ENCODE measurements at places on chromosomes 2 and 18.
A peak's percentile ranks its signal among the peaks of the same experiment; 100 is the strongest.

DNA sequence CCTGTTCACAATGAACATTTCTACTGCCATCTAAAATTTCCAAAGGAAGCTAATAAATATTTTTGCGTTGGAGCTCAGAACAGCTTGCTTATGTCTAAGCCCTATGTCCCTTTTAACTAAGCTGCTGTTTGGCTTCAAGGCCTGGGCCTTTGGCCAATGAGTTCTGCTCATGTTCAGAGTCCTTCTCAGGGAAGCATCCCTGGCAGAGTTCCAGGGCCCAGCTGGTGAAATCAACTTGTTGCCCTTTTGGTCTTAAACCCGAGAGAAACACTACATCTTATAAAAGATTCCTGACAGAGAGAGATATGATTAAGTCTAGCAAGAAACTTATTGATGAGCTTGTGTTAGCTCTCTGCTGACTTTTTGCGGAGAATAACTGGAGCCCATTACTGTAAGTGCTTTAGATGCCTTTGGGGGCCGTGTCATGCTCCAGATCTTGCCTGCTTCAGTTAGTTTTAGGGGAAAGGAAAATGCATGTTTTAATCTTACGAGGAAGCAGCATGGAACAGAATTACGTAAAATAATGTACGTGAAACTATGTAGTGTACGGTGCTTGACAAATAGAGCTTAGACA, 102.5 kb upstream of the NOSTRIN start:
- H3K27ac ChIP-seq = no peak overlapping the region
- DNase-seq = no peak
- H3K36me3 ChIP-seq = peaks cover 12% of the 10 kb centered on the region
- H3K4me3 ChIP-seq = no peak overlapping the region

- peaks cover 6% of the 10 kb centered on the region for H3K36me3 ChIP-seq
- no peaks in the 10 kb centered on the region for H3K27me3 ChIP-seq
- peak overlapping the region; percentile 88 for H3K4me3 ChIP-seq
- DNase-seq = no peak
- peak overlapping the region; percentile 85 for H3K27ac ChIP-seq
- peaks cover 30% of the 10 kb centered on the region for H3K4me1 ChIP-seq
These were observed 810 bp upstream of the RBFA start for GRCh38 chr18:80033181-80034067.

GRCh38 chr2:69538872-69539548, 101.8 kb upstream of the NFU1 start:
- no peaks in the 10 kb centered on the region for H3K27me3 ChIP-seq
- H3K36me3 ChIP-seq = peaks cover 39% of the 10 kb centered on the region
- no peak for DNase-seq
- no peak overlapping the region for H3K4me3 ChIP-seq

DNA sequence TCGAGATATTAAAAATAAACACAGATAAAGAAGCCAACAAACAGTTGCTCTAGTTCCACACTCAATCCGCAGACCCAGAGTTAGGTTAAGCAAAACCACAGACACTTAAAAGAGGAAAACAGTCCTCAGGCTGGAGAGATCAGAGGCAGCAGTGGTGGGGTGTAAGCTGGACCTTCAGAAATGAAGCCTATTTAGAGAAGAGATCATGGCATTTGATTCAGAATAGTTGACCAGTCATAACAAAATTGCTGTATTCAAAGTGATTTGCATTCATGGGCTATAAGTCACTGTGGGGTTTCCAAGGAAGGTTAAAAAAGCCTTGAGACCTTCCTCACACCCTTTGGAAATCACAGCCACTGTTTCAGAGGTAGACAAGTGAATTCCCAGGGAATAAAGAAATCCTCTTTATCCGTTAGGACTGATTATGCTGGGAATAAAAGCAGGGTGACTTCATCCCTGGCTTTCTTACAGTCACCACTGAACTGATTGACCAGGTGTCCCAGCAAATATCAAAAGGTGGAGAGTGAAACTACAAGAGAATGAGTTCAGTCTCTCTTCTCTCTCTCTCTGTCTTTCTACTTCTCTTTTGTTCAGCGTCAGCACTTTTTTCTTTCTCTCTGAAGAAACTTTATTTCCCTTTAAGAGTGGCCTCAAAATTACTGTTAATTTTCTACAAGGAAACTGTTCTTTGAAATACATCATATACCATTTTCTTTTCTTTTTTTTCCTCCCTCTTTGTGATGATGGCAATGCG, 171.8 kb upstream of the PIK3C3 start:
- H3K4me1 ChIP-seq = no peaks in the 10 kb centered on the region
- no peak overlapping the region for H3K27ac ChIP-seq
- H3K27me3 ChIP-seq = peaks cover 6% of the 10 kb centered on the region
- no peak for DNase-seq
- H3K36me3 ChIP-seq = no peaks in the 10 kb centered on the region
- no peak overlapping the region for H3K4me3 ChIP-seq

DNA sequence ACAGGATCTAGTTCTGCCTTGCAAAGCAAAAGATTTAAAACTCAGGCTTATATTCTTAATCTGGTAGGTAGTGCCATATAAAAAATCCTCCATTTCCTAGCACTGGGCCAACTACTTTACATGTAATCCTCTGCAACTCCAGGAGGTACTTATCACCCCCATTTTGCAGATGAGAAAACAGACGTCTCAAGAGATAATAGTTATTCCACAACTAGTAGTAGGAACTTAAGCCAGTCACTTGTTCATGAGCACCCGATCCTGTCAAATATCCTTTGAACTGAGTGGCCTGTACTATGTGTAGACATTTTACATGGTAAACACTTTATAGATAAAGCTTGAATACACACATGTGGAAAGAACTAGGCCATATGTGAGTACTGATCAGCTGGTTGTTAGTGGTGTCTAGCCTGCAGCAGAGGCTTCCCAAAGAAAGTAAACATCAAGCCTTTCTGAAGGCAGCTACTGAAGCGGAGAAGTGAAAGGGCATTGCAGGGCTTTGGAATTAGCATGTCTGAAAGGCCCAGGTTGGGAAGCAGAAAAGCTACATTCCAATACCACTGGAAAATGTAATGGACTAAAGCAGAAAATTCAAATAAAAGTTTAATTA, 48.0 kb downstream of the NAB1 start:
- peaks cover 51% of the 10 kb centered on the region for H3K4me1 ChIP-seq
- no peaks in the 10 kb centered on the region for H3K27me3 ChIP-seq
- H3K4me3 ChIP-seq = no peak overlapping the region
- no peak overlapping the region for H3K27ac ChIP-seq

- no peaks in the 10 kb centered on the region for H3K27me3 ChIP-seq
- H3K27ac ChIP-seq = no peak overlapping the region
- no peak overlapping the region for H3K4me3 ChIP-seq
- no peaks in the 10 kb centered on the region for H3K4me1 ChIP-seq
- DNase-seq = peak; percentile 34
These were observed 81.1 kb downstream of the RAPH1 start for GRCh38 chr2:203453858-203454451.

DNA sequence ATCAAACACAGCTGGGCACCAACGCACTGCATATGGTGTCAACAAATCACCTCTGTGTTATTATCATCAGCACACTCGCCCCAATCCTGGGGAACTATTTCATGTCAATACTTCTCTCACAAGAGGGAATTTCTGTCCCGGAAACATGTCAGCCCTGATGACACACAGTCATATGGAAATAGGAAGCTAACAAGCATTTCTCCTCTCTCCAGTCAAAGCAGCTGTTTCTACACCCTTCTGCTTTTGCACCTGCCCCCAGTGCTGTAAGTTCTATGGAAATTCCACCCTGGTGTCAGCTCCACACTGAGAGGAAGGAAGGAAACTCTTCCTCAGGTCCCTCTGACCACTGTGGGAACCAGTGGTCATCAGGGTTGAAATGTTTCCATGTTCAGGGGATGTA, 447.6 kb upstream of the ID2 start:
- peaks cover 39% of the 10 kb centered on the region for H3K4me1 ChIP-seq
- no peak for DNase-seq
- peaks cover 32% of the 10 kb centered on the region for H3K27me3 ChIP-seq
- no peak overlapping the region for H3K4me3 ChIP-seq

DNA sequence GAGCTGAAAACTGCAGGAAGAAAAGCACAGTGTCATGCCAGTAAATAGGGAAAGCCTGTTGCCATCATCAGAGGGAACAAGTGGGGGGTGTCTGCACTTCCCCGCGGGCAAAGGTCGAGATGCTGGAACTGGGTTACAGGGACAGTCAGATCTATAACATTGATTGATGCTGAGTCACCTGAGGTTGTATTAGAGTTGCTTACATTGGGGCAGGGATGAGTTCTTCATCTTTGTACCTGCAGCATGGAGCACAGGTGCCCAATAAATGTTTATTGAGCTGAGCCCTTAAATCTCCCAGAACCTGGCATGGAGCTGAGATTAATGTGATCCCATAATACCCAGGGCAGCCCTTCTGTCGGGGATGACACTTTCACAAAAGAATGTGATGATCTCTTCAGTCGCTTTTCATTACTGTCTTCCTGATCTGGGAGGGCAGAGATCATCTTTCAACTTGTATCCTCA, 5.9 kb upstream of the RNF152 start:
- no peak overlapping the region for H3K4me3 ChIP-seq
- peaks cover 6% of the 10 kb centered on the region for H3K4me1 ChIP-seq
- peaks cover 51% of the 10 kb centered on the region for H3K27me3 ChIP-seq
- DNase-seq = no peak
- no peak overlapping the region for H3K27ac ChIP-seq
- no peaks in the 10 kb centered on the region for H3K36me3 ChIP-seq

- H3K27ac ChIP-seq = peak overlapping the region; percentile 59
These were observed 10.7 kb downstream of the MFF start for GRCh38 chr2:227335713-227336112.

GRCh38 chr2:74708883-74709282, 54.8 kb downstream of the SEMA4F start:
- no peak overlapping the region for H3K4me3 ChIP-seq
- DNase-seq = no peak
- H3K27ac ChIP-seq = no peak overlapping the region

DNA sequence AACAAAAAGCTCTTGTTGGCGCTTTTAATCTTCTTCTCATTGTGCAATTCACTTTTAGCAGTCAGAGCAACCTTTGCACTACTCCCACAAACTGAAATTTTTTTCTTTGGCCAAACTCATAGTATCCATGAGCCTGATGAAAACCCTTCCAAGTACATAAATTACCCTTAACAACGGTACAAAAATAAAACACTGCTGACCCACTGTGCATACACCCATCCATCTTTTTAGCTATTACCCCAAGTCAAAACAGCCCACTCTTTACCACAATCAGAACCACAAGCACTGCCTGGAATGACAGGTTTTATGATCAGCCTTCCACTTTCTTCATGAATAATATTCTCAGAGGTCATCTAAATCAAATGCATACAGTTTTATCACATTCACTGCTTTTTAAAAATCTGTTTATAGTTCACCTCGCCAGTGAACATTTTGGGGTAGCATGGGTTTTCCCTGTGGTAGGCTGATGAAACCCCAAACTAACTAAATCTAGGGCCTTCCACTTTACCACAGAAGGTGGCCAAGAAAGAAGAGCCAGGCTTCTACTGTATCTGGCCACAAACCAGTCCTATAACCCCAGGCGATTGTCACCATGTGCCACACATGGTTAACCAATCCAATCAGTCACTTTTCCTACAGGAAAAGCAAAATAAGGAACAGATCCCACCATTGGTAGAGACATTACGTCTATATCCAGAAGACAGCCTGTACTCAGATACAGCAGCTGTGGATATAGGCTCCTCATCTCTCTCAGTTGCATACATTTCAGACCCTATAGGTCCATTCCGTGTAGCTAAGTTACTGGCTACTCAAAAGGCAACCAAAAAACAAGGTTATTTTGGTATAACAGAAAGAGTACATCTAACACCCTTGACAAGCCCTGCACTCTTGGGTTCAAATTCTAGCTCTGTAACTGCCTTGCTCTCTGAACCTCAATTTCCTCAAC, 171.3 kb downstream of the THADA start:
- peak overlapping the region; percentile 16 for H3K4me3 ChIP-seq
- H3K36me3 ChIP-seq = peaks cover 4% of the 10 kb centered on the region
- H3K27me3 ChIP-seq = no peaks in the 10 kb centered on the region
- peak; percentile 30 for DNase-seq

- H3K27me3 ChIP-seq = no peaks in the 10 kb centered on the region
- peaks cover 10% of the 10 kb centered on the region for H3K4me1 ChIP-seq
- no peak for DNase-seq
- H3K27ac ChIP-seq = no peak overlapping the region
- no peak overlapping the region for H3K4me3 ChIP-seq
These were observed 51.8 kb downstream of the TTC21B start for GRCh38 chr2:165901620-165902298.

GRCh38 chr2:163210430-163210918, 371.9 kb upstream of the KCNH7 start:
- H3K27me3 ChIP-seq = no peaks in the 10 kb centered on the region
- no peak overlapping the region for H3K4me3 ChIP-seq
- H3K36me3 ChIP-seq = no peaks in the 10 kb centered on the region
- DNase-seq = no peak

DNA sequence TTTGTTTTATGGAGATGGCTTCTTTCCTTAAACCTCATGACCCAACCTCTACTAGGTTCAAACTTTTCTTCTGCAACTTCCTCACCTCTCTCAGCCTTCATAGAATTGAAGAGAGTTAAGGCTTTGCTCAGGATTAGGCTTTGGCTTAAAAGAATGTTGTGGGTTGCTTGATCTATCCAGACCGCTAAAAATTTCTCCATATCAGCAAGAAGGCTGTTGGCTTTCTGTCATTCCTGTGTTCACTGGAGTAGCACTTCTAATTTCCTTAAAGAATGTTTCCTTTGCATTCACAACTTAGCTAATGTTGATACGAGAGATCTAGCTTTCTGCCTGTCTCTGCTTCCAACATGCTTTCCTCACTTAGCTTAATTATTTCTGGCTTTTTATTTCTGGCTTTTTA, 58.1 kb upstream of the KYNU start:
- H3K4me3 ChIP-seq = no peak overlapping the region
- no peak overlapping the region for H3K27ac ChIP-seq
- no peaks in the 10 kb centered on the region for H3K27me3 ChIP-seq
- DNase-seq = no peak
- H3K36me3 ChIP-seq = no peaks in the 10 kb centered on the region

DNA sequence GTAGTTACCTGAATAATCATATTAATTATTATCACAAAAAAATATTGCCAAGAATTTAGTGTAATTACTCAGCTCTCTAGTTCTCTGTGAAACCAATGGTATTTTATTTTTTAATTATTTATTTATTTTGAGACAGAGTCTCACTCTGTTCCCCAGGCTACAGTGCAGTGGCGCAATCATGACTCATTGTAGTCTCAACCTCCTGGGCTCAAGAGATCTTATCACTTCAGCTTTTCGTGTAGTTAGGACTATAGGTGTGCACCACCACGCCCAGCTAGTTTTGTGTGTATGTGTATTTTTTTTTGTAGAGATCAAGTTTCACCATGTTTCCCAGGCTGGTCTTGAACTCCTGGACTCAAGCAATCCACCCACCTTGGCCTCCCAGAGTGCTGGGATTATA, 440.4 kb upstream of the CDH20 start:
- H3K27ac ChIP-seq = no peak overlapping the region
- H3K4me1 ChIP-seq = no peaks in the 10 kb centered on the region
- no peaks in the 10 kb centered on the region for H3K27me3 ChIP-seq
- DNase-seq = no peak
- H3K4me3 ChIP-seq = no peak overlapping the region
- no peaks in the 10 kb centered on the region for H3K36me3 ChIP-seq

- no peak overlapping the region for H3K4me3 ChIP-seq
- no peaks in the 10 kb centered on the region for H3K27me3 ChIP-seq
- DNase-seq = no peak
- H3K27ac ChIP-seq = no peak overlapping the region
- H3K4me1 ChIP-seq = no peaks in the 10 kb centered on the region
- H3K36me3 ChIP-seq = no peaks in the 10 kb centered on the region
These were observed 139.6 kb upstream of the MYCN start for GRCh38 chr2:15800495-15801329.

GRCh38 chr18:3947383-3947782, 497.4 kb downstream of the TGIF1 start:
- H3K36me3 ChIP-seq = no peaks in the 10 kb centered on the region
- DNase-seq = no peak
- no peaks in the 10 kb centered on the region for H3K4me1 ChIP-seq
- peaks cover 21% of the 10 kb centered on the region for H3K27me3 ChIP-seq

Measured in activated T-cell treated with anti-CD3 and anti-CD28 coated beads, Interleukin-2, amount 50 U/mL, for 72 hours (primary cell).